NCI-H2081 (cell line): ENCODE measurements at places on chromosomes 4 and X.

DNA sequence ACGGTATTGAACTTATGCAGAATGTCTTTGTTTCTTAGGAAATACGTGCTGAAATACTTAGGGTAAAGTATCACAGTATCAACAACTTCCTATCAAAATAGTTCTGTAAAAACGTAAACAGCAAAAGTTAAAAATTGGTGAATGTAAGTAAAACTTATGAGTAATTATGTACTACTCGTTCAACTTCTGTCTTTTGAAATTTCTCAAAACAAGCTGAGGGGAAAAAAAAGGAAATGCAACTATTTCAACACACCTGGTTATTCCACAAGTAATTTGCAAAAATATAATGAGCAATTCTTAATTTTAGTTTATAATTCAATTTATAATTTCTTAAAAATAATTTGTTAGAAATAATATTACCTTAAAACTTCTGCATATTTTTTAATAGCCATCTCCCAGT, 8.3 kb downstream of the PPID start:
- DNase-seq: no peak

- no peak for DNase-seq
Measured at GRCh38 chrX:57677132-57677858, 2.8 kb downstream of the NLRP2B start.

- no peak for DNase-seq
Measured at GRCh38 chr4:55539658-55540057, 7.1 kb downstream of the CLOCK start.

GRCh38 chr4:124279741-124280140, 432.8 kb downstream of the ANKRD50 start:
- peak; percentile 49 for DNase-seq

GRCh38 chr4:25169446-25169845, 9.2 kb upstream of the SEPSECS start:
- DNase-seq: no peak

- no peak for DNase-seq
Measured at GRCh38 chr4:184857441-184858121, 31.8 kb upstream of the ACSL1 start.

DNA sequence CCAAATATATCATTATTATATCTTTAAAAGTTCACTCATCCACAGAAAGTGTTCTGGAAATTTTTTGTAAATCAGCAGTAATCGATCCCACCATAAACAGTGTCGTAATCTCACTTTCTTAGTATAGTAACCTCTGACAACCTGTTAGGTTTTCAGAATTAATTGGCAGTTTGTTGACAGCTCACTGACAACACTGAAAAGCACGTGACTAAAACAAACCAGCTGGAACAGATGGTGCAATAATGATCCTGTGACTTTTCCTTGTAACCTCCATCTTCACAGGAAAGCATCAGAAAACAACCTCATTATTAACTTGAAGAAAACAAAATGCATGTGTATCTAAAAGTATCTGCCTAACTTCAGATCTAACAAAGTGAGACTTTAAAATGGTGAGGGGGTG, 48.5 kb downstream of the FSTL5 start:
- DNase-seq: peak; percentile 3

DNA sequence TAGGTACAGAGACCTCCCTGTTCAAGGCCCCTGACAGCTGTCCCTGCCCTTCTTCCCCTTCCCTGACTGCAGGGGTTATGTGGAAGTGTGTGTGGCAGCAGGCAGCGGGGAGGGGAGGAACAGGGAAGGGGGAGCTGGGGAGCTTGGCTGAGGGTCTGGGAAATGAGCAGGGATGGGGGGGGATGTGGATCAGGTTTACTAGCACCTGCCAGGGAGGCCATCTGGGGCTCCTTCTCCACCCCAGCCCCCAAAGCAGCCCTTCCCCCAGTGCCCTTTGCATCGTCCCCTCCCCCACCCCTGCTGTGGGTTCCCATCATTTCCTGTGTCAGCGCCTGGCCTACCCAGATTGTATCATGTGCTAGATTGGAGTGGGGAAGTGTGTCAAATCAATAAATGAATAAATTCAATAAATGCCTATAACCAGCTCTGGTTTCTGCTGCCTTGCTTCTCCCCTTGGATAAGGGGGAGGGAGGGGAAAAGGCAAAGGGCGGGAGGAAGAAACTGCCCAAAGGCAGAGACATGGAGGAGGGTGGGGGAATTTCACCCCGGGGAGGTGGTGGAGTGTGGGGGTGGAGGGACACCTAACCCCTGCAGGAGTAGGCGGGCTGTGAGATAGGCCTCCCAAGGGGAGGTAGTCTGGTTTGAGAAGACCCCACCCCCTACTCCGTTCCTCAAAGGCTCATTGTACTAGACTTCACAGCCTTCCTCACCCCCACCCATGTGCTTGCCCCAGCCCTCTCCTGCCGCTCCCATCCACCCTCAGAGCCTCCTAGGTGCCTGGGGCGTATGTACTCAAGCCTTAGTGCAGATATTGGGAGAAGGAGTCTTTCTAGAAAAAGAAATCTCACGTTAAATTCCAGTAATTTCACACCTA, 3.2 kb downstream of the CXorf65 start:
- DNase-seq: no peak

GRCh38 chr4:75878246-75878756, 24.0 kb downstream of the PPEF2 start:
- DNase-seq: no peak

DNA sequence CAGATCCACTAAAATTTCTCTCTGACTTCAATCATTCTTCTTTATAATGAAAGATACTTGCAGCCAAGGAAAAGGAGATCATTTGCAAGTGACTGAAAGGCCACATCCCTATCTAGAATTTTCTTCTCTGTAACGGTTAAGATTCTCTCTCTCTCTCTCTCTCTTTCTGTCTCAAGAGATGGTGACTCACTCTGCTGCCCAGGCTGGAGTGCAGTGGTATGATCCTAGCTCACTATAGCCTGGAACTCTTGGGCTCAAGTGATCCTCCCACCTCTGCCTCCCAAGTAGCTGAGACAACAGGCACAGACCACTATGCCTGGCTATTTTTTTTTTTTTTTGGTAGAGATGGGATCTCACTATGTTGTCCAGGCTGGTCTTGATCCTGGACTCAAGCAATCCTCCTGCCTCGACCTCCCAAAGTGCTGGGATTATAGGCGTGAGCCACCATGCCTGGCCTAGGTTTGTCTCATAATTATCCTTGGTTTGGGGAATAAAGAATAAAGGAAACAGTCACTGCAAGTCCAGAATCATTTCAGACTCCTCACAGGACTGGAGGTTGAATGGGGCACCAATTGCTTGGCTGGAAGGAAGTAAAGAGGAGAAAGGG, 33.3 kb upstream of the GALNT7 start:
- DNase-seq: no peak

- no peak for DNase-seq
Measured at GRCh38 chr4:119310826-119311225, 11.1 kb downstream of the FABP2 start.

DNA sequence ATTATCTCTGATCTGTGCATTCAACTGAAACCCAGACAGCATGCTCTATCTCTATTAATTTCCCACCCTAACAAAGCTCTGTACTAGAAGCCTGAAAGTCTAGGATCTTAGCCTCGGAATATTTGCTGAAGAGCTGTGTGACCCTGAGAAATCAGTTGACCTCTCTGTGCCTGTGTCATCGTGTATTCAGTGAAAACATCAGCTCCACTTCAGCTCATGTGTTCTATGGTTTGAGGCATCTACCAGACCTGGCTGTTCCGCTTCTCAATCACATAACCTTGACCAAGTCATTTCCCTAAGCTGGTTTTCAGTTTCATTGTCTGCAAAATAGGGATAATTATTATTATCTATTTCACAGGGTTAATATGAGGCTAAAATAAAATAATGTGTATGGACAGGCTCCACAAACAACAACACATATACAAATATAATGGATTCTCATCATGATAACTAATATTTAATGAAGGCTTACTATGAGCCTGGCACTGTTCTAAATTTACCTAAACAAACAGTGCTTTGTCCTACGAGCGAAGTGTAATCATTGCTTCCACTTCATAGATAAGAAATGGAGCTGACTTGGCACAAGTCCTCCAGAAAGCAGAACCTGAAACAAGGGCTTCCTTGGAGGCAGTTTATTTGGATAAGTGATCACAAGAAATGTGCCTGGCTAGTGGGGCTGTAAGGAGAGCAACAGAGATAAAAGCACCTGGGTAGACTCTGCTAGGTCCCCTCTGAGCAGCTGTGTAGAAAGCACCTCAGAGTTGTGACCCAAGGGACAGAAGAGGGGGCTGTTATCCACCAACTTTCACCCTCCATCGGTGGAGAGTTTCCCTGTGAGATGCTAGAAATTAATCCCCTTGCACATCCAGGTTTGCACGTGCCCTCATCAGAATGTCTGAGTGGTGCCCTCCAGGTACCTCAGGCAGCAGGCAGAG, 356.9 kb downstream of the RAB28 start:
- DNase-seq: no peak

DNA sequence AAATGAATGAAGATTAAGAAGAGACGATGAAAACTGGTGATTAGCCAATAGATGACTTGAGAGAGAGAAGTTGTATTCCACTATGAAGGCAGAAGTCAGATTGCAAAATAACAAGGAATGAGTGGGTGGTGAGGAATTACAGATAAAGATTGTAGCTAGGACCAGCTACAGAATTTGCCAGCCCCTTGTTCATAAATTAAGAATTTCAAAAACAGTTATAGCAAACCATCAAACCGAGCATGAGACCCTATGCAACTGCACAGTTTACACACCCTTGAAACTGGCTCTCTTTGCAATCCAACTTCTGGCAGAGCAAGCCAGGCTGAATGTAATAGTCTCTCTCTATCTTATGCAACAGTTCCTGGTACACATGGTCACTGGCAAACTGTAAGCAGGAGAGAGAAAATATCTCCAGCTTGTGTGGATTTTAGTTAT, 35.2 kb downstream of the STAP1 start:
- no peak for DNase-seq

GRCh38 chr4:45946699-45947098, 177.2 kb downstream of the GABRG1 start:
- no peak for DNase-seq

GRCh38 chr4:87053802-87054767, 119.3 kb downstream of the AFF1 start:
- DNase-seq: no peak

DNA sequence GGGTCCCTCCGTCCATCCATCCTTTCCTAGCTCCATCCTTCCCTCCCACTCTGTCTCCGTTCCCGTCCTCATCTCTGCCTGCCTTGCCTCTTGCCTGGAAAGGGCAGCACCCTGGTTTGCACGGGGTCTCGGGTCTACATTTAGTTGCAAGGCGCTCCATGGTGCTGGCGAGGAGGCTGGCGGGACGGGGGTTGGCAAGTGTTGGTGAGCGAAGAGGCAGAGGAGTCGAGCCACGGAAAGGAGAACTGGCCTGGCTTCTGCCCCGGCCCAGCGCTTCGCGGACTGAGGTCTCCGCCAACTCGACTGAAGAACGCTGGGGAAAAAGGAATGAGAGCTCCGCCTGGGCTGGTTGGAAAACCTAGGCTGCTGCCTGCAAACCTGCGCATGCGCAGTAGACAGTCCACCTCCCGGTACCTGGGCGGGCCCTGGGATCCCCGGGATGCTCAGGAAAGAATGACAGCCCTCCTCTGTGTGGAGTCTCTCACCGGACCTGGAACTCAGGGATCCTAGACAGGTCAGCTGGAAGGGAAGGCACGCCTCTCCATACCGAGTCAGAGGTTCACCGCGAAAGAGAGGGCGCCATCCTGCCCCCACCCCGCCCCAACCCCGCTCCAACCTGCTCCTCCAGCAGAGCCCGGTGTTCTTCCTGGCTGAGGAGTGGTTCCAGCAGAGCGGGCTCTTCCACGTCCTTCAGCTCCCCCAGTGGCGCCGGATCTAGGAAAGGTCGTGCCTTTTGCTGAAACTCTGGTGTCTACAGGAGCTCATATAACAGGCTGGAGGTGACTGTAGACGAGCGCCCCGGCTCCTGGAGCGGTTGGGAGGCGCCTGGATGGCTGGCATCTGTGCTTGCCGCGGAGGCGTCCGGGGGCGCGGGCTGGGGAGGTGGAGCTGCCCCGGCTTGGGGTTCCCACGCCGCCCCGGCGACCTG, 6.0 kb downstream of the FRG2 start:
- DNase-seq: no peak

DNA sequence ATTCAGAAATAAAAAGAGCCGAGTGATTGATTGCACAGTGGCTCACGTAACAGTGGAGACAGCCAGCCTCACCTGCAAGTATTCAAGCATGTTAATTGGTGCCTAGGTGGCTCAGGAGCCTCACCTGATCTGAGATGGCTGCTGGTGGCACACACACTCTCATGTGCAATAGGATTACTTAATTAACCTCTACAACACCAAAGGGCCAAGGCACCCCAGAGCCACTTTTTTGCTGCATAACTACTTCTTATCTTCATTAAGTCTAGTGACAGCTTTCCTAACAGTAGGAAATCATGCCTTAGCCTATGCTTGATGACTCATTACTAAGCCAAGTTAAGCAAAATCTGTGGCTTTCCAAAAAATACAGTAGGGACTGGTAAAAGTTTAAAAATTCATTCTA, 117.3 kb upstream of the NOCT start:
- peak; percentile 86 for DNase-seq

DNA sequence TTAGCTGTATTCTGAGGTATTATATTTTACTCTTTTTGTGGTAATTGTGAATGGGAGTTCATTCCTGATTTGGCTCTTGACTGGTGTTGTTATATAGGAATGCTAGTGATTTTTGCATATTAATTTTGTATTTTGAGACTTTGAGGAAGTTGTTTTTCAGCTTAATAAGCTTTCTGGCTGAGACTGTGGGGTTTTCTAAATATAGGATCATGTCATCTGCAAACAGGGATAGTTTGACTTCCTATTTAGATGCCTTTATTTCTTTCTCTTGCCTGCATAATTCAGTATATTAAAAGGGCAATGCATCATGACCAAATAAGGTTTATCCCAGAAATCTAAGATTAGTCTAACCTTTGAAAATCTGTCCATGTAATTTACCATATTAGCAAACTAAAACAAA, 44.7 kb upstream of the EPGN start:
- no peak for DNase-seq

DNA sequence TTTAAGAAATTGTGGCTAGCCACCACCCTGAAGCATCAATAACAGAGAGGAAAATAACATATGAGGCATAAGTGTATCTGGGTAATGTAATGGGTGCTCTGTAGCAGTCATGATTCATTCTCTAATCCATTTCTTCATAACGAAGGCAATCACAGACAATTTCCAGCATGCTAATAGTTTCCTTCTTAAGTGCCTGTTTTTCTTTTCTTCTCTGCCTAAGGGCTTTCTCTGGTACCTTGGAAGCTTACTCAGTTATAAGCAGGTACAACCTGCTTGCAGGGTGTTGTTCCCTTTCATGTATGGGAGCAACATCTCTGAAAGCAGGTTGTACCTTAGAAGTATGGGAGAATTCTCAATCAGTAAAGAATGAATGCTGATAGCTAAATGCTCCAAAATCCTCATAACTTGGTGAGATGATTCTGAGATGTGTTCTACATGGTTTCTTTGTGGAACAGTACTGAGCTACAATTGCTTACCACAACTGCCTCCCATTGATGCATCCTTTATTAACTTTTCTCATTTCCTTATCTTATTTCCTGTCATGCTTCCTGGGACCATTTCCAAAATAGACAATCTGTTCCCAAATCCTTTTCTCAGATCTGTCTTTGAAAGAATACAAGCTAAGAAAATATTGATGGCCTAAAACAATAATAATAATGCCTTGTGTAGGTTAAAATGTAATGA, 247.6 kb downstream of the PAPSS1 start:
- DNase-seq: no peak

- DNase-seq: no peak
Measured at GRCh38 chr4:146273204-146273901, 59.0 kb downstream of the REELD1 start.
